ENCODE measurements at places on chromosomes 5 and 9.

DNA sequence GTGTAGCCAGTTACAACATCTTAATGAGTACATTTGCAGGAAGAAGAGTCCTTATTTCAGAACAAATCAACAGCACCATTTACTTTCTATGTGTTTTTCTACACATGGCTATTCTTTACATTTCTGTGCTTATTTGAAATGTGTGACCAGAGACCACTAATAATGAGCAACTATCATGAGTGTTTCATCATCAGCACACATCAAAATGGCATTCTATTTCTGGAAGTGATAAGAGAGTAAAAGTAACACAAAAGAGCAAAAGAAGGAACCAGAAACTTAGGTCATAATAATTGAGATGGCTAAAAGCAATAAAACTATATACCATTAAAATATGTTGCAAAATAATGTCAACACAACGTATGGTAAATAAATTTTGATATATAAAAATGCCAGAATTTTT is 159.7 kb downstream of the PBX3 start:
- no peak for DNase-seq

- DNase-seq = peak; percentile 19
These were observed 65.3 kb downstream of the MARCHF3 start for GRCh38 chr5:126965061-126965475.

- no peak for DNase-seq
These were observed 12.9 kb upstream of the ACTBL2 start for GRCh38 chr5:57495285-57496086.

GRCh38 chr9:84394036-84394435 is 53.5 kb upstream of the SLC28A3 start:
- peak; percentile 43 for DNase-seq

DNA sequence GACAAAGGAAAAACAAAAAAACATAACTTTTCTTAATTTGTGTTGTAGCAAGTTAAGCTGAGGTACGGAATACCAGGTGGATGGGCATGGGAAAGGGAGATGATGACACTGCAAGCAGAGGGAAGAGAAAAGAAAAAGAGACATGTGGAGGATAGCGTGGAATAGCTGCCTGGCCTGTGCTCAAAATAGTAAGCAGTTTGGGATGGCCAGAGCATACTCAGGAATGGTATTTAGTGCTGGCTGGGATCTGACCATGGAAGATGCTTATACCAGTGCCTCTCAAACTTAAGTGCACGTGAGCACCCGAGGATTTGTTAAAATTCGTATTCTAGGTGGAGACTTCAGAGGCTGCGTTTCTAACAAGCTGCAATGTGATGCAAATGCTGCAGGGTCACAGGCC is 41.3 kb downstream of the LNPEP start:
- no peak for DNase-seq

GRCh38 chr9:78118742-78119473 is 87.3 kb upstream of the GNAQ start:
- DNase-seq = peak; percentile 56

DNA sequence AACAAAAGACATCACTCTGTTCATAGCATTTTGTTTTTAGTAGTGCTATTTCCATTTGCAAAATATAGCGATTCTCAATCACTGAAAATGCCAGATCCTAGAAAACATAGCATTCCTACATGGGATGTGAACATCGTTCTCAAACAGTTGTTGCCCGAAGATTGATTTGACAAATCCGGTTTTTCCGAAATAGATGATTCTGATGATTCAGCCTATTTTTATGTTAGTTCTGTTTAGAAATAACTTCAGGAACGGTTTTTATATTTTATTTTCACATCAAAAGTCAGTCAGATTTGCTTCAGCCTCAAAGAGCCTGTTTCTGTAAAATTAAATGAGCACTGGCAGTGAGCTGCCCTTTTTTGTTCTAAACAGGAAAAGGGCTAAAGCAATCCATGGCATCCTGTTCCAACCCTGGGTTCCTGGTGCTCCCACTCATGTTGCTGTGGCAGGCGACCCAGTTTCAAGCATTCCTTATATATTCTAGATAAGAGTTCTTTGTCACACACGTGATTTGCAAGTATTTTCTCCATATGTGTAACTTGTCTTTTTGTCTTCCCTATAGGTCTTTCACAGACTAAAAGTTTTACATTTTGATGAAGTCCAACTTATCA is 14.2 kb upstream of the PSIP1 start:
- DNase-seq = no peak

DNA sequence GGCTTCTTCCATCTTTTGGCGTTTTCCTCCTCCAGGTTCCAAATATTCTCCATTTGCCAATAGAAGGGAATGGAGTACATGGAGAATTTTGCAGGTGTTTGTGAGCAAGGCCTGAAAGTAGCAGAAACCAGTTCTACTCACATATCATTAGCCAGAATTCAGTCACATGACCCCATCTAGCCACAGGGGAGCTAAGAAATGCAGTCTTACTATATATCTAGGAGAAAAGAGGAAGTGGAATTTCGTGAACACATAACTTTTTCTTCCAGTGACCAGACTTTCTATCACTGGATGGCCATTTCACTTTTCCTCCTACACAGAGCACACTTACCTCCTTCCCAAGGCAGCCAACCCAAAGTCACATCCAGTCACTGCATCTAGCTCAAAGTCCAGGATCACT is 55.1 kb downstream of the LOX start:
- DNase-seq = no peak

GRCh38 chr5:33557605-33558004 is 116.8 kb downstream of the TARS1 start:
- DNase-seq = no peak

DNA sequence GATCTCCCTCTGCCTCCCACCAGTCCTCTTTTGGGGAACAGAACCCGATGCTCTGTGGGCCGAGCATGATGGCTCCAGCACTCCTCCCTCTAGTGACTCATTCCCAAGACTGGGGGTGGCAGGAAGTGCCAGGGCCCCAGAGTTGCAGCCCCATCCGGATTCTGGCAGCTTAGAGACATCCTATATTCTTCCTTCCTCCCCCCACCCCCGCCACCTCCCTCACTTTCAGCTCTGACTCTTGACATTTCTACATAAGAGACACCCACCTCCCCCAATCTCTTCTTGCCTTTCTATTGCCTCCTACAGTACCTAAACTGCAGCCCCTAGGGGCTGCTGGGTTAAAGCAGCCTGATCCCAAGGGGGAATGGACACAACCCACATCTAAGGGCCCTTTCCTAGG is 47.1 kb upstream of the MATR3 start:
- peak; percentile 95 for DNase-seq

DNA sequence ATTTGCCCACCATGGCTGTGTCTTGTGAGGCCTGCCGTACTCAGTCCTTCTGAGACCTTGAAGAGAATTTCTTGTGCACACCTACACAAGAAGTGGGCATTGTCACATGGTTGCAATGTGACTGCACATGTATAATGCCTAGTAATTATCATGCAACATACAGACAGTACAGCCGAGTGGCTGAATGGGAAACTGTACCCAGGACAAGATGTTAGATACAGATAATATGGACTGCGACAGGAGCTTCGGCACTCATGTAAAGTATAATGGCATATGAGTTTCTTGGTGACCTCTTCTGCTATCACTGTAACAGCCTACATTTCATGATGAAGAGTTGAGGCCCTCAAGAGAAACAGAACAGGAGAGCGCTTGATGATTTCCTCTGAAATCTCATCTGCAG is 4.8 kb upstream of the PRKACG start:
- no peak for DNase-seq

GRCh38 chr5:121701731-121702130 is 150.0 kb upstream of the FTMT start:
- DNase-seq = no peak

DNA sequence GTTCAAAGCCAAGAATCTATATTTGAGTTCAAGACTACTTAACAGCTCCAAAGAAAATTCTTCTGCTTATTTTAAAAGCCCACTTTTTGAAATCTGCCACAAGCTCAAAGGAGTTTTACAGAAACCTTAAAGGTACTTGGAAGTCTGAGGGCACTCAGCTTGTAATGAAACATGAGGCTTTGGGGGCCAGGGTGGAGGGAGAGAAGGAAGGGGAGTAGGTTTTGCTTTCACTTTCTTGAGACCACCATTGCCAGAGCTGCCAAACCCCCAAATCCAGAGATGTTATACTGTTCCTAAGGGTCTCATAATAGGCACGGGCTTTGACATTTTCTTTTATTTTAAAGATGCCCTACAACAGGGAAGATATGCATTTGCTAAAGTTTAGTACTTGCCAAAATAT is 42.6 kb upstream of the TNFAIP8 start:
- no peak for DNase-seq

GRCh38 chr5:158064334-158065123 is 205.6 kb upstream of the CLINT1 start:
- no peak for DNase-seq

- no peak for DNase-seq
These were observed 91.4 kb downstream of the CACNA1B start for GRCh38 chr9:137969008-137969407.
